ENCODE measurements at places on chromosomes 16 and 17.

GRCh38 chr16:68237243-68238028, 1.5 kb upstream of the ESRP2 start:
- DNase-seq, result peak; percentile 75

DNA sequence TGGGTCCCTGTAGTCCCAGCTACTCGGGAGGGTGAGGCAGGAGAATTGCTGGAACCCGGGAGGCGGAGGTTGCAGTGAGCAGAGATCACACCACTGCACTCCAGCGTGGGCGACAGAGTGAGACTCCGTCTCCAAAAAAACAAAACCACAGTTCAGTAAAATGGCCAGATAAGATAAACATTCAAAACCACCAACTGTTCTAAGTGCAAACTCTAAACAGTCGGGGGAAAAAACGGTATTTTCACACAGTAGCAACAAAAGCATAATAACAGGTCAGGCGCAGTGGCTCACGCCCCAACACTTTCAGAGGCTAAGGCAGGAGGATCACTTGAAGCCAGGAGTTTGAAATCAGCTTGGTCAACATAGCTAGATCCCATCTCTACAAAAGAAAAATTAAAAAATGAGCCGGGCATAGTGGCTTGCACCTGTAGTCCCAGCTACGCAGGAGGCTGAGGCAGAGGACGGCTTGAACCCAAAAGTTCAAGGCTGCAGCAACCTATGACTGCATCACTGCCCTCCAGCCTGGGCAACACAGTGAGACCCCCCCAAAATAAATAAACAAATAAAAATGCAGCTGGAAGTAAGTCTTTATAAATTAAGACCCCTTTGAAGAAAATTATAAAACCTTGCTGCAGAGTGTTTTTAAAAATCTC, 10.8 kb upstream of the HASPIN start:
- DNase-seq, result no peak

DNA sequence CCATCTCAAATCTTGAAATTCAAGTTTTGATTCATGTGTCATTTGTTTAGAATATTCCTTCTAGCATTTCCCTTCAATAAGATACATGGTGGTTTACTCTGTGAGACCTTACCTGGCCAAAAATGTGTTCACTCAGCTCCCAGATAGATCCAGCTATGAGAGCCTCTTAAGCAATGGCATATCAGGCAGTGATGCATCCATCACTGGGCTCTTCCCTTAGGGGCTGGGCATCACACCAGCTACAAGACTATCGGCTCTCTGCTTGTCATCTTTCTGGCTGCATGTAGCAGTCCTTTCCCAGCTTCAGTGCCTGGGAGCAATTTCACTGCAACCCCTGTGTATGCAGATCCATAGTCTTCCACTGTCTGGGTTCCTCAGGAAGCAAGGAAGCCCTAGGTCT, 40.6 kb downstream of the GOSR1 start:
- DNase-seq, result no peak

- no peak for DNase-seq
Observed at GRCh38 chr17:59361916-59362810, 30.7 kb downstream of the YPEL2 start.

- no peak for DNase-seq
Observed at GRCh38 chr17:33688771-33689170, 395.7 kb upstream of the ASIC2 start.

- no peak for DNase-seq
Observed at GRCh38 chr16:59181821-59182420, 447.8 kb upstream of the GOT2 start.

- no peak for DNase-seq
Observed at GRCh38 chr16:8845699-8846298, 23.0 kb downstream of the CARHSP1 start.

Measured in memory B cell (primary cell).